ENCODE measurements at places on chromosomes 3 and 15. TPM values are rescaled to one million over a fixed set of nuclear protein-coding genes. Genes with fewer than 3 reads are reported as not detected.

GRCh38 chr3:13712682-13713180 is 163.8 kb downstream of the FBLN2 start:
- no peaks in the 10 kb centered on the region for H3K36me3 ChIP-seq
- no peaks in the 10 kb centered on the region for H3K27me3 ChIP-seq
- no peak overlapping the region for H3K27ac ChIP-seq

ALPK3 gene
- 0.07 TPM for polyA plus RNA-seq

CD200 gene
- 53.6 TPM for polyA plus RNA-seq

DNA sequence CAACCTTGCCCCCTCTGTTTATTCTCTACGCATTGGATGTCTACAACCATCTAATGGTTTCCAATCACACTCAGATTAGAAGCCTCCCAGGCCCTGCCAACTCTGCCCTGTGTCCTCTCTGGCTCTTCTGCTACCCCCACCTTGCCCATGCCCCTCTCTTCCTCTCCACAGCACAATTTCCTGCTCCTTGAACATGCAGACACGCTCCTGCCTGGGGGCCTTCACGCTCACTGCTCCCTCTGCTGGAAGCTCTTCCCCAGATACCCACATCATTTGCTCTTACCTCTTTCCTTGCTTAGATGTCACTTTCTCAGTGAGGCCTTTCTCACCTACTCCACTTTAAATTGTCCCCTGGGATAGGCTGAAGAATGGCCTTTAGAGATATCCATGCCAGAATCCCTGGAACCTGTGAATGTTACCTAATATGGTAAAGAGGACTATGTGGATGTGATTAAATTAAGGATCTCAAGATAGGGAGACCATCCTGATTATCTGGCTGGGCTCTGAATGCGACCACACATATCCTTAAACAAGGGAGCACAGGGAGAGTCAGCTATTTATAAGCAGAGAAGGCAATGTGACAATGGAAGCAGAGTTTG is 9.9 kb downstream of the KY start:
- H3K4me1 ChIP-seq: no peaks in the 10 kb centered on the region
- H3K27ac ChIP-seq: no peak overlapping the region
- H3K27me3 ChIP-seq: no peaks in the 10 kb centered on the region
- no peak overlapping the region for H3K4me3 ChIP-seq
- DNase-seq: no peak
- no peaks in the 10 kb centered on the region for H3K36me3 ChIP-seq

DNA sequence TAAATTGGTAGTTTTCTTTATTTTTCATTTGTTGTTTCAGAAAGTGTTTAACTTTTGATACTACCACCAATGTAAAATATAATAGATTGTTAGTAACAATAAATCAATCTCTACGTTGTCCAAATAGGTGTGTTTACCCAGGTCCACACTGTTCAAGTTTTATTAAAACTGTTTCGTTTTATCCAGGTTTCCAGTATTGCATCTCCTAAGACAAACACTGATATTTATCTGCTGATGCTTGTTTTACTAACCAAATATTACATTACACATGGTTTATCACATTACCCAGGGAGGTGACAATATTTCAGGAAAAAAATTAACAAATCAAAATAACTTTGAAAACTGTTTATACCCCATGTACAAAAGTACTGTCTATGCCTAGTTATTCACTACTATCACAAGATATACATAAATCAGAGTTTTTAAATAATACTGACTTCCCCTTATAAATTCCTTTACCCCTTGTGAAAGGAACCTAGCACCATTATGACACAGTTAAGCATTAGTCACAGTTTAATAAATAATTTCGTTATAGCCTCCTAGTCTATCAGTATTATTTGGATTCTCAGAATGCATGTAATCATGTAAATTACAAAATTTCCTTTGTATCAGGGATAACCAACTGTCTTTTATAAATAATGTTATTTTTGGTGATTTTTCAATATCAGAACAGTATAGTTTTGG is 205.3 kb downstream of the ZBTB20 start:
- H3K4me3 ChIP-seq: no peak overlapping the region
- no peaks in the 10 kb centered on the region for H3K4me1 ChIP-seq
- no peak overlapping the region for H3K27ac ChIP-seq
- H3K36me3 ChIP-seq: no peaks in the 10 kb centered on the region
- DNase-seq: no peak

DNAH12 gene
- 0.09 TPM for polyA plus RNA-seq

DNA sequence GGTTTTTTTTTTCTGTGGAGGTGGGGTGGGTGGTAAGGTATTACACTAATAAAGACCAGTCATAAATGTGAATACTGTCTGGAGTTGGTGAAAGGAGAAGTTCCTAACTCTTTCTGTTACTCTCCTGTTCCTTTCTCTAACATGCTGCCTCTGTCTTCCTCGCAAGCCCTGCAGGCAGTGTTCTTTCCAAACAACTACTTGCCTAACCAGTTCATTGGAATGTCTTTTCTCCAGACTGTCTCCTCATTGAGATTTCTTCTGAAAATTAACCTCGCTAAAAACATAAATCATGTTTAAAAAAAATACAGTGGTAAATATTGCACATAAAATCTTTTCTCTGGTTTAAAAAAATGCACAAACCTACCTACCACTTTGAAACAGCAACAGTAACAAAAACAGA is 135.2 kb downstream of the TP63 start:
- no peak for DNase-seq
- H3K27me3 ChIP-seq: no peaks in the 10 kb centered on the region
- no peaks in the 10 kb centered on the region for H3K36me3 ChIP-seq
- H3K4me1 ChIP-seq: no peaks in the 10 kb centered on the region
- no peak overlapping the region for H3K4me3 ChIP-seq
- no peak overlapping the region for H3K27ac ChIP-seq

DNA sequence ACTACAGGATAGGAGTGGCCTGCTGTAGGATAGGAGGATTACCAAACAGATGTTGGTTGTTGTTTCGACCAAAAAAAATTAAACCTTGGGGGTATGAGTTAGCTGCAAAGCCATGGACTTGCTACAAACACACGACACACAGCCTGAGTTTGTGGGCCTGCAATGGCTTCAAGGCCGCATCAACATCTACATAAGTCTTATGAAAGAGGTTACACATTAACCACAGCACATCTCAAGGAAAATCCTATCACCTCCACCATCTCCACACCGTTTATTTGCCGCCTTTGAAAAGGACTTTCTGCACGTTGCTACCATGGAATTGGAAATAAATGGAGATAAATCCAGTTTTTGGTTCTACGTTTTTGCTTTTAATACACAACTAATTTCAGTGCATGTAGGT is 23.0 kb downstream of the LRIG1 start:
- H3K4me1 ChIP-seq: peaks cover 25% of the 10 kb centered on the region
- no peaks in the 10 kb centered on the region for H3K36me3 ChIP-seq
- H3K4me3 ChIP-seq: no peak overlapping the region
- DNase-seq: no peak
- H3K27ac ChIP-seq: no peak overlapping the region
- no peaks in the 10 kb centered on the region for H3K27me3 ChIP-seq

KY gene
- polyA plus RNA-seq: not detected

DNA sequence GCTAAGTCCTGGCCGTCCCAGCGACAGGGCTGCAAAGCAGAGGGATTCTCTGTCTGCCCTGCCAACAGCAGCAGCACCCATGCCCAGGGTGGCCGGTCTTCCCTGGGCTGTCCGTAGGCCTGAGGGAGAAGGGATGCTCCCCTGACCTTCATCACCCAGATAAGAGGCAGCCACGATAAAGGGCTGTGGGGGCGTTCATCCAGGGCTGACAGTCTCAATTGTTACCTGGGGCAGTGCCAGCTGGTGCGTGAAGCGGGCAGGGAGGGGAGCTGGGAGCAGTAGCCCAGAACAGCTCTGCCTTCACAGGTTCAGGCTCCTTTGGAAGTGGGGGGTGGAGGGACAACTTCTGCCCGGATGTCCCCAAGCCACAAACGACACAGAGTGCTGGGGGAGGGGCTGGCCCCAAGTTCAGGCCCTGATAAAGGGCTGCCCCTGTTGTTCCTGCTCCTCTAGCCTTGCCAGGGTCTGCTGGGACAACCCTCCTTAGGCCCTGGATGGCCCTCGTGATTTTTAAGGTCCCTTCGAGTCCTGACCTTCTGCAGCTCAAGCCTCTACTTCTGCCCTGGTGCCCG is 94.7 kb downstream of the RAB11A start:
- no peak overlapping the region for H3K27ac ChIP-seq
- H3K4me3 ChIP-seq: no peak overlapping the region
- no peaks in the 10 kb centered on the region for H3K4me1 ChIP-seq
- H3K27me3 ChIP-seq: peaks cover 2% of the 10 kb centered on the region
- no peak for DNase-seq

- H3K36me3 ChIP-seq: no peaks in the 10 kb centered on the region
- no peak for DNase-seq
- no peaks in the 10 kb centered on the region for H3K27me3 ChIP-seq
Observed at GRCh38 chr15:25829073-25829472, 34.1 kb downstream of the ATP10A start.

SEC11A gene
- polyA plus RNA-seq: 23.1 TPM

PLSCR5 gene
- polyA plus RNA-seq: not detected

GRCh38 chr3:127718916-127719290 is 46.2 kb downstream of the ABTB1 start:
- no peak for DNase-seq
- no peak overlapping the region for H3K27ac ChIP-seq

- H3K4me3 ChIP-seq: no peak overlapping the region
- H3K27me3 ChIP-seq: no peaks in the 10 kb centered on the region
- no peaks in the 10 kb centered on the region for H3K4me1 ChIP-seq
- H3K27ac ChIP-seq: no peak overlapping the region
Observed at GRCh38 chr3:8937064-8938020, 25.9 kb downstream of the RAD18 start.

WDR6 gene
- polyA plus RNA-seq: 317 TPM

CFAP100 gene
- polyA plus RNA-seq: not detected

GRCh38 chr3:396293-396692 is 199.7 kb downstream of the CHL1 start:
- H3K4me1 ChIP-seq: no peaks in the 10 kb centered on the region
- no peak overlapping the region for H3K4me3 ChIP-seq
- H3K36me3 ChIP-seq: no peaks in the 10 kb centered on the region

GOLGA8G gene
- polyA plus RNA-seq: not detected

DNA sequence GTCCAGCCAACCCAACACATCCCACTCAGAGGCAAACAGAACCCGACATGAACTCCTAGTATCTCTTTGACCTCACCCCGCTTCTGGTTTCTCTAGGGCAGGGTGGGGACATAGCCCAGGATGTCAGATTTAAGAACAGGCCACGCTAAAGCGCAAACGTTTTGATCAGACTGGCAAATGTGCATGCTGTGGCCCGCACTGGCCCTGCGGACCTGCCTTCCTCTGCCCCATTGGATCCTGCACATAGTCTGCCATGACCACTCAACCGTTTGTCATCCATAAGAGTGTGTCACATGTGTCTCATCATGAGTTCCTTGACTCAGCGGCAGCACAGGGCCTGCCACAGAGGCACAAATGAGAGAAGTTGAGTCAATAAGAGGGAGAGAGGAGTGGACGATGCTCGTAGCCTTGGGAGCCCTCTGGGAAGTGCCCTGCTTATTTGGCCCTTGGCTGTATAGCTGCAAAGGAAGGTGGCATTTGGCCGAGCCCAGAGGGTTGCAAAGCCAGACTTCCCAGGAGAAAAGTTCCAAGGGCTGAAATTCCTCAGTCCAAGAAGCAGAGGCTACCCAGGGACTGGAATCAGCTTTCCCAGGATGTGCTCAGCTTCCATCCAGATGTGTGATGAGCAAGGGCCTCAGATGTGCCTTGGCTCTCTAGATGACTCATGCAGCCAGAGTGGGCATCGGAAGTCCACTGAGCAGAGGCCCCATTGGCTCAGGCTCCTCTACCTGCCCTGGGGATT is 55.5 kb upstream of the SLCO2A1 start:
- H3K4me3 ChIP-seq: no peak overlapping the region
- DNase-seq: no peak
- no peaks in the 10 kb centered on the region for H3K36me3 ChIP-seq
- no peaks in the 10 kb centered on the region for H3K27me3 ChIP-seq
- no peaks in the 10 kb centered on the region for H3K4me1 ChIP-seq

DNA sequence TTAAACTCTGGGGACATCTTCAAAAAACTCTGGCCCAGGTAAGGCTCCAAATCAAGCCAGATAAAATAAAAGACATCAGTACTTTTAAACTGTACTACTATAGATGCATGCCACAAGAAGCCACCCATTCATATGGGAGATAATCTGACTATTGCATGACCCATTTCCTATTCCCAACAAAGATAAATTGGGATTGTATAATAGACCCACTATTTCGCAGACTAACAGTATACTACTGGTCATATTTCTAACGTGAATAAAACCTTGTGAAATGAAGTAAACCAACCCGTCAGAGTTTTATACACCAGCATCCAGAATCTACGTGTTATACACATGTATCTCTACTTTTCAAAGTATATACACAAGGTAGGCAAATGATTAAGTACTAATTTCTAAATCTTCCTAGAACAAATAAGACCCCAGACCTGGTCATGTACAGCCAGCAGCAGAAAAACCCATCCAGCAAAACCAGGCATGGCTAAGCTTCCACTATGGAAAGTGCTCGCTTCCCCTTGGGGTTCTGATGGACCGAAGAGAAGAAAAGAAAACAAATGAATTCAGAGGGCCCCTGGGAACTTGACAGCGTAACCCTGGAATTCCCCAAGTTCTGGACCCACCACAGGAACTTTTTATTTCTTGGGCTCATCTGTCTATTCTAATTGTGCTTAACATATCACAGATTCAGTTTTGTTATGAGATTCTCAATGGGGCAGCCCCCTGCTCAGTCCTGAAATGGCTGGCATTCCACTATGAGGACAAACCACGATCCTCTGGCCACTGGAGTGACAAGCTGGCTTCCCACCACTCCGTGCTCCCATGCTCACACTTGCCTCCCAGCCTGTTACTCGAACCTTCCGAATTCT is 69.1 kb downstream of the MB21D2 start:
- H3K4me3 ChIP-seq: no peak overlapping the region
- no peaks in the 10 kb centered on the region for H3K4me1 ChIP-seq
- no peaks in the 10 kb centered on the region for H3K36me3 ChIP-seq
- H3K27ac ChIP-seq: no peak overlapping the region
- DNase-seq: no peak

GRCh38 chr3:10253731-10254130 is 5.5 kb downstream of the TATDN2 start:
- DNase-seq: no peak
- H3K27me3 ChIP-seq: no peaks in the 10 kb centered on the region
- H3K36me3 ChIP-seq: peaks cover 38% of the 10 kb centered on the region

FEZF2 gene
- polyA plus RNA-seq: not detected

- DNase-seq: peak; percentile 68
- H3K4me3 ChIP-seq: no peak overlapping the region
- H3K27me3 ChIP-seq: no peaks in the 10 kb centered on the region
- H3K27ac ChIP-seq: no peak overlapping the region
- H3K4me1 ChIP-seq: no peaks in the 10 kb centered on the region
- H3K36me3 ChIP-seq: no peaks in the 10 kb centered on the region
Observed at GRCh38 chr3:150495563-150496168, 50.6 kb downstream of the SERP1 start.

B3GALNT1 gene
- not detected for polyA plus RNA-seq

GRCh38 chr3:10547841-10548783 is 42.7 kb upstream of the ATP2B2 start:
- no peaks in the 10 kb centered on the region for H3K27me3 ChIP-seq
- H3K36me3 ChIP-seq: no peaks in the 10 kb centered on the region
- no peak overlapping the region for H3K4me3 ChIP-seq
- peaks cover 11% of the 10 kb centered on the region for H3K4me1 ChIP-seq

SNX1 gene
- polyA plus RNA-seq: 75.8 TPM
